ENCODE measurements at places on chromosomes 2 and 18.

GRCh38 chr2:168663993-168664392 lies 138.4 kb upstream of the NOSTRIN start:
- DNase-seq, result no peak

GRCh38 chr18:3153107-3153704 lies 66.6 kb downstream of the MYOM1 start:
- no peak for DNase-seq

DNA sequence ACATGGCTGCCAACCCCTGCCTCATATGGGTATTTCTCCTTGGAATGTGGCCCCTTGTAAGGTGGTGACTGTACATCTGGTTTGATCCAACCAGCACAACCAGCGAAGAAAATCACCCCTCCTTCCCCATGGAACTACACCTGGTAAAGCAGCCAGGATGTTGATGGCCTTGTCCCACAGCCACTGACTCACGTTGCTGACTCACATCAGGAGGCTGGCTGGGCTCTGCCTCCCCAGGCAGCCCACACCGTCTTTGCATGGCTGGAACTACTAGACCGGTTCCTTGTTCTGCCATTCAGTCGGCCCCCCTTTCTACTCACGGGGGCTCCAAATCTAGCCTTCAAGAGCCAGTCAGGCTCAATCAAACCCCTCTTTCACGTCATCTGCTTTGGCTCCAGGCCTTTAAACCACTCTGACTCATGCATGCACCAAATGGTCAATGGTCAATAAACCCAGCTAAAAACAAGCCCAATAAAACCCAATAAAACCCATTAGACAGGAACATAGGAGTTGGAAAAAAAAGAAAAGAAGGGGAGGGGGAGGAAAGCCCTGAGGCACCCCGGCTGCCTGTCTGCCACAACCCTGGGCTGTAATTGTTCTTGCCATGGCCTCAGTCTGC lies 114.8 kb downstream of the PLB1 start:
- DNase-seq, result no peak

GRCh38 chr2:188492751-188493150 lies 201.1 kb downstream of the GULP1 start:
- DNase-seq, result no peak

DNA sequence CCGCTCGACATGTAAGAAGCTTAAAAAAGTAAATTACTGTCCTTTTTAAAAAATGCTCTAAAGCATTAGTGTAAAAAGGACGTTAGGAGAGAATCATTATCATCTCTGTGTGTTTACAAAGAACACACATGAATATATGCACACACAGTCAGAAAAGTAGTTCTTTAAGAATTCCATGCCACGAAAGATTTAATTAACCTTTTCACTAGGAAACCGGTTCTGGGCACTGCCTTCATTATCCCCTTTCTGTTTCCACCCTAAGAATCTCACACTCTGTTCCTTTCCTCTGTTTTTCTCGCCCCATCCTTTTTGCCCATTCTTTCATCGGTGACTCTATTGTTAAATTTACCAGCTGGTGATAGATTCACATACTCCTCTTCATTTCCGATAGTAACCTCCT lies 338.6 kb downstream of the DCC start:
- no peak for DNase-seq

- DNase-seq, result no peak
Observed at GRCh38 chr18:3921826-3922225, 471.9 kb downstream of the TGIF1 start.

DNA sequence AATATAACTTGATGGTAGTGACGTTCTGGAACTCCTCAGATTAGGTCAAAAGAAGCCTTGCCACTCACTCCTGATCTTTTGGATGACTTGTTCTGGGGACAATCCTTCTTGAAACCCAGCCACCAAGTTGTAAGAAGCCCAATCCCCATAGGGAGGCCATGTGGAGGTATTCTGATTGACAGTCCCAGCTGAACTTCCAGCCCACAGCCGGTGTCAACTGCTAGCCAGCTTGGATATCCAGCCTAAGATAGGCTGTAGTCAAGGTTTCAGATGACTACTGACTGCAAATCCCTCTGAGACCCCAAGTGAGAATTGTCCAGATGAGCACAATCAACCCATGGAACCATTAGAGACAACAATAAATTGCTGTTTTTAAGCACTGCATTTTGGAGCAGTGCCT lies 31.4 kb downstream of the EIF2AK2 start:
- DNase-seq, result no peak

DNA sequence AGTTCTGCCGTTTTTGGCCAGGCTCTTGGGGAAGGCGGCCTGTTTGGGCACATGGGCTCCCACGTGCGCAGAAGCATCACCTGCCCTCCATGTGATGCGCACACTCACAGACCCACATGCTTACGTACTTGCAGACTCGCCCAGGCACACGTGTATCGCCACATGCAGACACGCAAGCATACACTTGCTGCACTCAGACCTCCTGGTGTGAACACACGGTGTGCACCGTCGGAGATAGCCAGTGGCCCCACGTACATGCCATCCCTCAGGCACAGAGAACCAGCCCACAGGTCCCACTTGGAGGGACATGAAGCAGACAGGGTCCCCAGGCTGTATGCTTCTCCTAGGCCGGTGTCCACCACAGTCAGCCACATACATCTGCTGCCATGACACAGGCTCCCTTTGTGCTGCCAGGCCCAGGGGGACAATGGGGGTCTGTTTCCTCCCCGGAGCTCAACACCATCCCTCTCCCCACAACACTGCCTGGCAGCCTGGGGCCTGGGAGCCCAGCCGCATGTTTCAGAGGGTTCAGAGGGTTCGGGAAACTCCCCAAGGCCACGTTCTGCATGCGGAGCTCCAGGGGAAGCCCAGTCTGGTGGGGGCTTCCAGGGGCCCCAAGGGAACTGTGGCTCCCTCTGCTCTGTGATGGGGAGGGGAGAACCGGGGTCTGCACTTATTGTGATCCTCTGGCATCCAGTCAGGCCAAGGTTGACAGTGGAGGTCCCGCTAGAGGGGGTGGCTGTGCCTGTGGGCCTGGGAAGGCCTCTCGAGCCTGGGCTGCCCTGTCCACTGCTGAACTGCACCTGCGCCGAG lies 208.1 kb upstream of the HAAO start:
- peak; percentile 80 for DNase-seq

DNA sequence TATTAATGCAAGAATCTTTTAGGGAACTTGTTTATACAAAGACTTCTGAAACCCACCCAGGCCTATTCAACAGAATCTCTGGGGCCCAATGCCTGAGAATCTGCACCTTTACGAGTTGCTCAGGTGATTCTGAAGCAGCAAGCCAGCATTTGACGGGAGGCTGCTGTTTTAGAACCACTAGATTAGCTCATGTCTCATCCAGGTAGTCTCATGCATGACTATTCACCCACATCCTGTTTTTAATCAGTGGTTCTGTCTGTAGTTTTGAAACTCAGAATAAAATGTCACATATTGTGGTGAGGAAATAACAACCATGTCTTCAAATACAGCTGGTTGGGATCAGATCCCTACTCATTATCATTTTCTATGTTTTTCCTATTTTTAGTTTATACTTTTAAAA lies 39.5 kb downstream of the CYTIP start:
- DNase-seq, result no peak

- DNase-seq, result no peak
Observed at GRCh38 chr2:100865816-100866460, 46.0 kb downstream of the NPAS2 start.

- DNase-seq, result no peak
Observed at GRCh38 chr2:224837558-224837957, 121.4 kb upstream of the CCDC195 start.

DNA sequence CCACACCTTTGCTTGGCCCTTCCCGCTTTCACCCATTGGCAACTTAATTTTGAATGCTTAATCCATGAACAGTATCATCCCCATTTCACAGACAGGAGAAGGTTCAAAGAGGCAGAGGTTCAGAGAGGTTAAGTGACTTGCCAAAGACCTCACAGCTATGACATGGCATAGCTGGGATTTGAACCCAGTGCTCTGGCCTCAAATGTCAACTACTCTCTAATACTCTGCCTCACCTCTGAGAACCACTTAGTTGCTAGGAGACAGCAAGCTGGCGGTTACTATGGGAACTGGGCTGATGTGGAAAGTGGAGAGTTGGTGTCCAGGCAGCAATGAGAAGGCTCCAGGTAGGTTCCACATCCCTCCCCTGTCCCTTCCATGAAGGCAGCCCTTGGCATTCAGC lies 15.8 kb upstream of the PRSS56 start:
- DNase-seq, result no peak

DNA sequence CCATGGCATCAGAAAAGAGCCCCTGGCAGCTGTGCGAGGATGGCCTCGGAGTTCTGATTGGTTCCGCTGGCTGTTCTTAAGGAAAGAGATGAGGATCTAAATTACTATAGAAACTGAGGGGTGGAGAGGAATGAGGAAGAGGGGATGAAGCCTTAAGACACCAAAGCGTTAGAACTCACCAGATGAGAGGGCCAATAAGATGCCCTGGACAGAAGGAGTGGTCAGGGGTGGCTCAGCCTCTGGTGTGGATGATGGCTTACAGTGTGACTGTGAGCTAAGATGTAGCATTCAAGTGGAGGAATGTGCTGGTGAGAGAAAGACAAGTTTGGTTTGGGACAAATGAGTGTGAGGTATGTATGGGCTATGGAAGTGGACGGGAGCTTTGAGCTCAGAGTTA lies 97.8 kb downstream of the ZFP36L2 start:
- DNase-seq, result no peak

GRCh38 chr18:57276829-57277228 lies 75.5 kb upstream of the ST8SIA3 start:
- no peak for DNase-seq

DNA sequence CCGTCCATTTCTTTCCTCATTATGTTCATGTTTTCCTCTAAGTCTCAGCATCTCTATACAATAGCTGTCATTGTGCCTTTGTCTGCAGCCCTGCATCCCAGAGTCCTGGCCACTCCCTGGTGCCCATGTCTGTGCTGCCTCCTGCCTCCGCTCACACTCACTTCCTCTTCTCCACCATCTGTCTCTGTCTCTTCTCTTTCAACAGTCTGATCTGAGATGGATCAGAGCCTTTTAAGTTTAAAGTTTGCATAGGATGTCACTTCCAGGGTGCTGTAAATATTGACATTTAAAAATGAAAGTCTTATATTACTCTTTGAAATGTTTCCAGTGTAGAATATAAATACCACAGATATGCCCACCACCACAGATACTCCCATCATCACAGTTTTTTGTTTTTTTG lies 42.7 kb downstream of the UBE2F start:
- peak; percentile 56 for DNase-seq

DNA sequence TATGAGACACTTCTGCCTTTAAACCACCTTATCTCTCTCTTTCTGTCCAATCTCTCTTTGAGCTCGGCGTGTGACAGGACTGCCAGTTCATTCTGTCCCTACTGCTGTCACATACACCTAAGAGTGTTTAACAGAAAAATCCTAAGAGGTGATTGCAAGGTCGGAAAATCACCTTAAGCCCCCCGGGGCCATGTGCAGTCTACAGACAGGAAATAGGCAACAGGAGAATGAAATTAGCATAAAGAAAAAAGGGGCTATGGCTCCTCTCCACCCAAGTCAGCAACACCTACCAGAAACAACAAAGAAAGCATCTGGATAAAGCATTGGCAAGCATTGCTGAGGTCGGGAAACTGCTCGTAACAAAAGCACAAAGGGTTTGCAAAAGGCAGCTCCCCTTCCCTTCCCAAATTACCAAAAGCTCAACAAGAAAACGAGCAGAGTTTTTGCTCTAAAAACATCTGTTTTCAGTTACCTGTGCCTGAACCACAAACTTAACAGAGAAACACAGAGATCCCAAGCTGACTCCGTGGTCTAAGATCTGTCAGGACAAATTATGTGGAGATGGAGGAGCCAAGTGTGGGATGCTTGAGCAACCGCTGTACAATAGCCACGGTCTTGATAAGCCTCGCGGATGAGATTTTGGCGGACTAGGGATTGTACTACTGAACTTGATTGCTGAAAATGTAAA lies 30.4 kb downstream of the ANKRD44 start:
- no peak for DNase-seq

- no peak for DNase-seq
Observed at GRCh38 chr18:12306752-12307700, 1.0 kb upstream of the TUBB6 start.

DNA sequence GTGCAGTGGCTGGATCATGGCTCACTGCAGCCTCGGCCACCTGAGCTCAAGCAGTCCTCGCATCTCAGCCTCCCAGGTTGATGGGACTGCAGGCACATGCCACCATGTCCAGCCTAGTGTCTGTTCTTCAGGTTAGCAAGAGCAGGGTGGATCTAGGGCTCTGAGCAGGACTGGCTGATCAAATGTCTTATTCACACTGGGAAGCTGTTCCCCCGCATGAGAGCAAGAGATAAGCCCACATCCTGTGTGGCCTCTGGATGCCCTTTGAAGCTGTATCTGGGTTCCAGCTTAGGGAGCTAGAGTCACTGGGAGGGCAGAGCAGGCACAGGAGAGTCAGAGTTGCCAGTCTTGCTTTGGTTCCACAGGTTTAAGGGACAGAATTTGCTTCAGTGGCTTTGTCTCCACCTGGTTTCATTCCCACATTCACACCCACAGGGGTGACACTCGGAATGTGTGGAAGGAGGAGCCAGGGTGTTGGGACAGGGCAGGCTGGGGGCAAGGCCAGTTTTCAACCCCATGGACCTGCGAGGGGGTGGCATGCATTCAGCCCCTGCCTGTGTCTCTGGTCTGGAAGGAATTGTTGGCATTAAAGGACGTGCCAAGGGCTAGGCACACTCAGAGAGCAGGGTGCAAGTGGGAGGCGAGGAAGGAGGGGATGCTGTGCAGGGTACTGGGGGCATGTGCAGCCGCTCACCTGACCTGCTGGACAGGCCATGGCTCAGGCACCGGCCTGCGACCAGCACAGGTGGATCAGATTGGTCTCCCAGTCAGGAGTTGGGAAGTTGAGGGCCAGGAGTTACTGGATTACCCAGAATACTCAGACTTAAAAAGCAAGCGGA lies 24.5 kb downstream of the PTPN18 start:
- DNase-seq, result no peak

DNA sequence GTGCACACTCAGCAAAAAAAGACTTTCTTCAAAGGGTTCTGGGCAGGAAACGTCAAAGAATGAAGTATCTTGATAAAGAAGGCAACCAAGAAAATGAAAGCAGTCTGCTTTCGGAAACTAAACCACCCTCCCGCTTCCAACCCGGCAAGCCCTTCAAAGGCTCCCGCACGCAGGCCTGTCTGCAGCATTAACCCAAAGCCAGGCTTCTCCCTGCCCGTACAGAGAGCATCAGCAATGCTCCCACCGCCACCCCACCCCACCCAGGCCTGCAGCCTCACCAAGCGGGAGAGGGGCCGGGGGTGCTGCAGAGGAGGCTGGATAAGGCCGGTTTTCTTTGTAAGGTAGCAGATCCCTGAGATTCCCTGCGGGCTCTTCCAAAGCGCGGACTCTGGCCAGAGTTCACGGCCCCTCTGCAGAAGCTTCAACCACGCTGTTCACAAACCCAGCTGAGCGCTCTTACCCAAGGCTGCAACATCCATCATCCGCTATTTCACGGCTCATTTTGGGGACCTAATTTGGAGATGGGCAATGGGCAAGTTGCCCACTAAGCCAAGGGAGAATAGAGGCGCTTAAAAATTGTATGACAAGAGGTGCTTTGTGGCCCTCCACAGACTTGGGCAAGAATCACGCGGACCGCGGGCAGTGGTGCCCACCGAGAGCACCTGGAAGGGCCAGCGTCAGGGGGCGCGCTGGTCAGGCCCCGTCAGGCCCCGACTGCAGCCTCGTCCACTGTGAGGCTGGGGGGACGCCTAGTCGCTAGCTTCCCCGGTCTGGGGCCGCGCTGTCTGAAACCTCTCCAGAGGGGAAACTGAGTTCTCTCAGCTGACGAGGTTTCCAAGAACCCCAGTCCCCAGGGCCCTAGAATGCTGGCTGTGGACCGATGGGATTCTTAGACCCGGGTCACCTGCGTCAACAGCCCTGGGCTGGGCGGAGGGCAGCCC lies 225.4 kb upstream of the ID2 start:
- no peak for DNase-seq
